Epithelial cell of prostate (primary cell): ENCODE measurements at places on chromosomes 12 and 14.

GRCh38 chr12:75756771-75757170 is 245.4 kb upstream of the KRR1 start:
- DNase-seq = peak; percentile 36

GRCh38 chr12:45286621-45287020 is 70.7 kb downstream of the ANO6 start:
- DNase-seq = no peak

GRCh38 chr12:123657211-123657610 is 13.7 kb upstream of the TCTN2 start:
- DNase-seq = no peak

GRCh38 chr14:42070031-42070430 is 463.4 kb downstream of the LRFN5 start:
- no peak for DNase-seq

DNA sequence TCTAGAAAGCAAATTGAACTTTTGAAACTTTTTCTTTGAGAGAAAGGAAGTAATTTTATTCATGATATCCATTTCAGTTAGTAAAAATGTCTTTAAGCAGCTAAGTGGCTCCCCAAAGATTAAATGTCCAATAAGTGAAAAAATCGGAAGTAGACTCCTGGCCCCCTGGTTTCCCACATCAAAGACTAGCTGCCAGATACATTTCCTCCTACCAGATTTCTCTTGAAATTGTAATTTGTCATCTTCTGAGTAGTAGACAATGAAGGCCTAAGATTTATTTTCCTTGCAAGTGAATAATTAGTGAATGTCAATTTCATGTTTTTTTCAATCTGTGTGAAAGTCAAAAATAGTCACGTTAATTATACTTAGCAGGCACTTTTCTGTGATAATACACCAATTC is 321.9 kb downstream of the SYT1 start:
- DNase-seq = no peak

DNA sequence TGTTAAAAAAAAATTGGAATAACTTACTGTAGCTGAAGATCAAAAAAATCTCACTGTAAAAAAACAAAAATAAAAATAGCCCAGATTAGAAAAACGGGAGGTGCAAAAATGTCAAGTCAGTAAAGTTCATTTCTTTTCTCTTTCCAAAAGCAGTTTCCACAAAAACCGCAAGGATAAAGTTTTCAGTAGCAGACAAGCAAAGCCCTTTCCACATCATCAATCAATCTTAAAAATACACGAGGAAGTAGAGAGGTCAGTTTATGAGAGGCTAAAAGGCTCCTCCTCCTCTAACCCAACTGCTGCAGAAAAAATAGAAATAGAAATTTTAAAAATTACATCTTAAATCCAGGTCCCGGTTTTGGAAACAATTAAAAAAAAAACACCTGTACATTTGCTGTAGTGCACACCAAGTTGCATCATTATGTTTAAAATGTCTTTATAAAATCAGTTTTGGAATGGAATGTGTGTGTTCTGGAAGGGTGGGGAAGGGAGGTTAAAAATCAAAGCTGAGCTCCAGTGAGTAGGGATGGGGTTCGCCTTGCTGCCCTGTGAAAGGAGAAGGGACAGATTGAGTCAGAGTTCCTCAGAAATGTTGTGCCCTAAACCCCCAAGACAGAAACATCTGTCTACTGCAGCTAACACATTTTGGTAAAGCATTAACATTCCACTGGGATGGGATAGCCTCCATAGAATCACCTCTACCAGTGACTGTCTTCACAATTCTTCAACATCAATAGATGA is 5.8 kb downstream of the HNRNPC start:
- DNase-seq = no peak

DNA sequence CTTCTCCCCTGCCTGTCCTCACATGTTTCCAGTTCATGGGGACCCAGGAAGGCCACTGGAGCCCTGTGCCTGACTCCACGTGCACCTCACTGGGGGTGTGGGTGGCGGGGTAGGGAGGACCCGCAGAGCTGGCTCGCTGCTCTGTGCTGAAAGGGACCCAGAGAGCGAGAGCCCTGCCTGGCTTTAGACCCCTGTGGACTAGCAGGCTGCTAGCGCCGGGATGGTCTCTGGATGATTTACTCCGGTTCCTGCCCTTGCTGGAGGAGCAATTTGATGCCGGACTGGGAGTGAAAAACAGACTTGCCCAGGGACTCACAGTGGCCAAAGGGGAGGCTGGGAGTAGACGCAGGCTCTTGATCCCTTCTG is 49.0 kb downstream of the NTF3 start:
- no peak for DNase-seq
